Hematopoietic multipotent progenitor cell treated with erythropoietin and hydrocortisone succinate and interleukin-3 and kit ligand, for 15 days (in vitro differentiated cells): ENCODE measurements at places on chromosomes 7 and 10.

DNA sequence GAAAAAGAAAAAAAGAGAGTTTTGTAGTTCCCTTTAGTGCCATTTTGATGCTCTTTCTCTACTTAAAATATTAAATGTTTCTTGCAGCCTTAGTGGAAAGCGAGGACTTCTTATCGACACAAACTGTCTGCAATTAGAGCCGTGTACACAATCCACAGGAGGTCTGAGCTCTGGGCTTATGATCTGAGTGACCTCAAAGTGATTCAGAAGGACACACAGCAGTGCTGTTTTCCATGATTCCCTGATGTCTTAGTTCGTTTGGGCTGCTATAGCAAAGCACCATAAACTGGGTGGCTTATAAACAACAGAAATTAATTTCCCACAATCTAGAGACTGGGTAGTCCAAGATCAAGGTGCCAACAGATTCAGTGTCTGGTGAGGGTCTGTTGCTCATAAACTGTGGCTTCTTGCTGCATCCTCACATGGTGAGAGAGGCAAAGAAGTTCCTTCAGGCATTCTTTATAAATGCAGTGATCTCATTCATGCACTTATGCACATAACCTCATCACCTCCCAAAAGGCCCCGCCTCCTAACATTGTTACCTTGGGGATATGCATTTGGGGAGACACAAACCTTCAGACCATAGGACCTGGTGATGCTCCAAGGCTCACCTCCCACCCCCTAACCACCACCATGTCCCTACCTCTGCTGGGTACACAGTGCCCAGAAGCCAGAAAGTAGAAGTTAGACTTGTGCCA, 204.5 kb upstream of the GHITM start:
- DNase-seq: no peak

DNA sequence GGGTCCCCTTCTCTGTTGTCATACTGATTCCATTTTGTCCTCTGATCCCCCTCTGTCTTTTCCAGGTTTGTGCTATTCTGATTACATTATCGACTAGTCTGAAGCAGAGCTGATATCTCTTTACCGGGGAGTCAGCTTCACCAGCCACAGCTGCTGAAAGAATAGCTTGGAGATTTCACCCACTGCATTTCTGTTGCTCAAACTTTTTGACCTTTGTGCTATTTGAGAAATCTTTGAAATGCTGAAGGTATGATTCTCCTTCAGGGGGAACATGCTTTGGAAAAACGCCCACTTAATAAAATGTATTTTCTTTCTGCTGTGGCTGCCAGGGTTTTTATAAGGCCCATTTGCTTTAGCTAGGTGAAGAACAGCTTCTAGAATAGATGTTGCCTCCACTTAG, 197.8 kb upstream of the TCF7L2 start:
- no peak for DNase-seq

DNA sequence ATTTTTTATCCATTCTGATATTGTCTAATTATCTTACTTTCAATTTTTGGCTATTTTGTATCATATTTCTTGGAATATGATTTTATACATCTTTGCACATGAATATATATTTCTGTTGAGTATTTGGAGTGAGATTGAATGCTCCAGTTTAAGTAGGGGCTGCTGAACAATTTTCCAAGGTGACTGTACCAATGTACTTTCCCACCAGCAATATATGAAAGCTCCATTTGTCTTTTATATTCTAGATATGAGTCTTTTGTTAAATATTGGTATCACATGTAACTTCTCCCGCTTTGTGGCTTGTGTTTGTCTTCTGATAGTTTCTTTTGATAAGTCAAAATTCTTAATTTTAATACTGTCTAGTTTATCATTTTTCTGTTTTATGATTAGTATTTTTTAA, 144.6 kb upstream of the MDFIC start:
- no peak for DNase-seq

DNA sequence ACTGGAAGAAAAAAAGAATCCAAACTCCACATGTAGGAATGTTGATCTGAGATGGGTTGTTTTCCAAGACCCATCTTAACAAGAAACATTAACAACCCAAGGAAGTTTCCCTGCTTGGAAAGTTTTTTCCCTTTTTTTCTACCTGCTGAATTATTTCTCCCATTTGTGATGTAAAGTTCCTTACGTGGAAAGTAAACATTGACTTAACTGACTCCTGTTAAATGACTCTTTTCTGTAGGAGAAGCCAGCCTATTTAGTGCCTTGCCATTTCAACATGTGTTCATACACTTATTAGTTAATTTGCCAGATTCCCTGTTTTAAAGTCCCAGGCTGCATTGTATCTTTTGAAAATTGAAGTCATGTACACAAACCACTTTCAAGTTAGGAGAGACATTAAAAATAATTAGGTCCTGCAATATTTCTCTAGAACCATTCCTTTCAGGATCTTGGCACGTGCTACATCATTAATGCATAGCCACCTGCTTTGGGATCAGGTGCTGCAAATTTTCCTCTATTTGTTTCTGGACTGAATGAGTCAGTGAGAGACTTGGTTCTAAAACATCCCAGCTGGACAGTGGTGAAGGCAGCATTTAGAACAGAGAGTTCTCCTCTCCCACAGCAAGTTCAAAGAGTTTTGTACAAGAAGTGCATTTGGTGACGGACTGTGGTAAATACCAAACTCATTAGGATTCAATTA, 698.5 kb downstream of the SUGCT start:
- DNase-seq: no peak

DNA sequence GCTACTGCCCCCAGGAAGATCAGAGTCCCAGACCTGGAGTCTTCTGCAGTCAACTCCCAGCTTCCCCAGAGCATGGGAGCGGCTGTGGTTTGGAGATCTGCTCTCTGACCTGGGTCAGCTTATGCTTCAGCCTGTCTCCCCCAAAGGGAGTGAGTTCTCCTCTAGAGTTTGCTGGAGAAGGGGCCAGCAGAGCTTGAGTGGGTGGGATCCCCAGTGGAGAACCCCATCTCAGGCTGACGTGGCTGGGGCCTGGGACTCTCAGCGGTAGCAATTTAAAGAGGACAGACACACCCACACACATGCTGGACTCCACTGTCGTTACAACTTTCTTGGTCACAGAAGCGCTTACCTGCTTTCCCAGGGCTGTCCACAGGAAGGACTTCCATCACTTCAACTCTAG, 6.3 kb downstream of the UNC5B start:
- no peak for DNase-seq

- no peak for DNase-seq
Observed at GRCh38 chr7:87144173-87144657, 8.0 kb upstream of the DMTF1 start.

DNA sequence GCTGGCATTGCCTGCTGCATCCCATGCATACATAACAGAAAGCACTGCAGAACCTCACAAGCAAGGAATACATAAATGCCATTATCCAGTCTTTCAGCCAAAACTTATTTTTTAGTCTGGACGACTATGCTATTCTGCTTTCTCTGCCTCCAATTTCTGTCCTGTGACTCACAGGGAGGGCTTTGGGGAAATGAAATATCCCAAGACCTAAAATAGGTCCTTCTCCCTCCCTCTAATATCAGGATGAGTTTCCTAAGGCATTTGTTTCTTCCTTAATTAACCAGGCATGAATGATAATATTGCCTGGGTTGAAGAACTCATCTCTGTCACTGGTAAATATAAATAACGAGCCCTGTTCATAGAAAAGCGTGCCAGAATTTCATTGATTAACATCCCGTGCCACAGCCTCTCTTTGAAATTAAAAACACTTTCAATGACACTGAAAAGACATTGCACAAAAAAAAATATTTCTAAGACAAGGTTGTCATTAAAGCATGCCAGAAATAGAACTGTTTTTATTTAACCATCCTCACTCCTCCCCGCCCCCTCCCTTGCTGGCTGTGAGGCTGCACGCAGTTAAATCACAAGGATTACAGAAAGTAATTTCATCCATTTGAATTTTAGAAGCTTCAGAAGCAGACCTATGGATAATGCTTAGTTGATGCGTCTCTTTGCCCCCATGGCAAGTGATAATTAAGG, 103.0 kb upstream of the ANKRD1 start:
- no peak for DNase-seq

DNA sequence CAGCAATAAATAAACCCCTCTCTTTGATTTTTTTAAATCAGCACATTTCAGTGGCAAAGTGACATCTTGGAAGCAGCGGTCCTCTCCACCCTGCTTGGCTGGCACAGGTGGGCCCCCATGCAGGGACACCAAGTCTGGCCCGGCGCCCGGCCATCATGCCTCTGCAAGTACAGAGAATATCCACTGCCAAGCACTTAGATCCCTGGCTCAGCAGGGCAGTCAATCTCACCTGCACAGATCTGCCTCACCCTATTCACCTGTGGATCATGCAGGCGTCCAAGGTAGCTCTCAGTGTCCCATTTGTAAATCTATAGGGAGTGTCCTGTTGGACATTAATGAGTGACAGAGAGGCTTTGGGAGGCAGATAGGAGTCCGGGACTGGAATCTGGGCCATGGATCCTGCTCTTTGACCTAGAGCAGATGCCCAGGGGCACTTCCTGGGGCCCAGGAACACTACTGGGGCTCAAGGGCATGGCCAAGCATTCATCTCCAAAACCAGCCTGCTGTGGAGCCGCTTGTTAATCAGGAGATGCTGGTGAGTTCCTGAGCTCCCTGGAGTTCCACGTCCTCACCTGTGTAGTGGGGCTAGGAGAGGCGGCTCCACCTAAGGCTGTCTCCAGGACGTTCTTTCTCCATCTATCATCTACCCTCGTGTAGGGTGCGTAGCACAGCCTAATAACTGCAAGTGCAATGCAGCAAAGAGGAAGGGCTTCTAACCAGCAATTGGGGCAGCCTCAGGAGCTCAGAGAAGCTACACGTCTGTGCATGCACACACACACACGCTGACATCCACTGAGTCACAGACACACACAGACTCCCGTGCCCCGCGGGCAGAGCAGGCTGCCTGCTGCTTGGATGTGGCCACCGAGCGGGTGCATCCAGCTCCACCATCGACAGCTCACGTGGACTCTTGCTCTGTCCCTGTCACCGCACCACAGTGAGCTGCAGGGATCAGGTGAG, 123.6 kb downstream of the OAT start:
- DNase-seq: no peak

DNA sequence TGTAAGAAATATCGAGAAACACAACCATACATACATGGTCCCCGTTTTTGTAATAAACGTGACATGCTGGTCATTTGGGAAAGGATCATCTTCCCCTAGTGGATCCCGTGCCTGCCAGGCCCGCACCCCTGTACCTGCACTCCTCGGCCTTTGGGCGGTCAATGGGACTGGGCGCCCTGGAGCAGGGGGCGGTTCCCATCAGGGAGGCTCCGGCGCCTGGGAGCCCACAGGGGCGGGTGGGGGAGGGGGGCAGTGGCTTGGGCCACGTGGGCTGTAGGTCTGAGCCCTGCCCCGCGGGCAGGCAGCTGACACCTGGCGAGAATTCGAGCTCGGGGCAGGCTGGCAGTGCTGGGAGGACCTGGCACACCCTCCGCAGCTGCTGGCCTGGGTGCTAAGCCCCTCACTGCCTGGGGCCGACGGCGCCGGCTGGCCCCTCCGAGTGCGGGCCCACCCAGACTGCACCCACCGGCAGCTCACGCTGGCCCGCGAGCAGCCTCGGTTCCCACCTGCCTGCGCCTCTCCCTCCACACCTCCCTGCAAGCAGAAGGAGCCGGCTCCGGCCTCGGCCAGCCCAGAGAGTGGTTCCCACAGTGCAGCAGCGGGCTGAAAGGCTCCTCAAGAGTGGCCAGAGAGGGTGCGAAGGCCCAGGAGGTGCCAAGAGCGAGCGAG, 361.6 kb upstream of the GRM3 start:
- no peak for DNase-seq

- no peak for DNase-seq
Observed at GRCh38 chr7:937856-938484, 16.5 kb downstream of the ADAP1 start.

DNA sequence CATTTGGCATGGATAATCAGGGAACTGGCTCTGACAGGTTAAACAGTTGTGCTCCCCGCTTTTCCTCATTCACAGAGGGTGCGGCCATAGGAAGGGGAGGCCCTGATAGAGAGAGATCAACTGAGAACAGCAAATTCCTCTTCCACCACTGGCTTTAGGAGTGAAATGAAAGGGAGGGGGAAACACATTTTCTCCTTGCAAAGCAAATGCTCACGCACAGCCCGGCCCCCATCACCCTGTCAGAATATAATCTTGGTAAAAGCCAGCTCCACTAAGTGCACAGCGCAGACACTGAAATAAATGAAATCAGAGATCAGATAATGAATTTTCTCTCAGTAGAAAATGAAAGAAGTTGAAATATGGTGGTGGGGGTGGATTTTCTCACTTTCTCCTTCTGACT, 187.2 kb downstream of the GLI3 start:
- DNase-seq: no peak

DNA sequence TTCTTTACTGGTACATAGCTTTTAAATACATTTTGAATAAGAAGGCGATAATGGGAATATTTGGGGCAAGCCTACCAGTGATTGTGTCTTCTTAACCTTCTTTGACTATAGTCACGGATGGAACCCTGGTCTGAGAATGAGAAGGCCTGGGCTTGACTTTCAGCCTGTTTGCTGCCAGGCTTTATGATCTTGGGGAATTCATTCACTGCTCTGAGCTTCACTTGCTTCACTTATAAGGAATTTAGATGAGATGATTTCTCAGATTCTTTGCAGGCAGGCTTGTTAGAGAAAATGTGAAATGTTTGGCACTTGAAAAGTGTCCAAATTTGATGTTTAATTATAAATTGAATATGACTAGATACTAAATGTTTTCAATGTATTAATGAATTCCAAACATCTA, 42.5 kb downstream of the NUP205 start:
- no peak for DNase-seq

GRCh38 chr7:154871928-154872750, 130.8 kb downstream of the PAXIP1 start:
- no peak for DNase-seq

- no peak for DNase-seq
Observed at GRCh38 chr7:154653281-154653680, 349.6 kb downstream of the PAXIP1 start.

GRCh38 chr7:23742051-23742450, 32.0 kb downstream of the STK31 start:
- no peak for DNase-seq

GRCh38 chr7:37196676-37197075, 252.0 kb downstream of the ELMO1 start:
- no peak for DNase-seq

- no peak for DNase-seq
Observed at GRCh38 chr7:113752289-113752688, 166.5 kb downstream of the PPP1R3A start.

DNA sequence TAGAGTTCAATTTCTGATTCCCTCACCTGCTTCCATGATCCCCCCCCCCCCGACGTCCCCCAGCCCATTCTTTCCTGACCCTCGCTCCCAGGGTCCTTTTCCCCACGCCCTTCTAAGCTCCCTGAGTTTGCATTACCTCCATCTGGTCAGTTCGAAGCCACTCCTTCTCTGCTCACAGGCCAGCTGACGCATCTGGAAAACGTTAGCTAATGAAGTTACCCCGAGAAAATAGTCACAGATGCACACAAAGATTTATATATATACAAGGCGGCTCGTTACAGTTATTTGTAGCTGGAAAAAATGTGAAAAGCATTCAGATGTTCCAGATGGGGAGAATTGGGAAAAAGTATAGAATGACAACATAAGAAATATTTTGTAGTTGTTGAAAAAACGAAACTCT, 630.0 kb upstream of the FOXK1 start:
- no peak for DNase-seq
